Mucosa of gallbladder (tissue), 1 donor: ENCODE measurements at places on chromosomes 12 and 14. TPM values are rescaled to one million over a fixed set of nuclear protein-coding genes. Genes with fewer than 3 reads are reported as not detected.

The PRIMA1 gene
- total RNA-seq, result 5.0 TPM

The SLC7A8 gene
- total RNA-seq, result 98.5 TPM

The FAM181A gene
- not detected for total RNA-seq

The CCDC197 gene
- not detected for total RNA-seq
